ENCODE measurements at places on chromosomes 1 and 21.

- DNase-seq = no peak
Observed at GRCh38 chr1:99852648-99853047, 2.5 kb downstream of the AGL start.

DNA sequence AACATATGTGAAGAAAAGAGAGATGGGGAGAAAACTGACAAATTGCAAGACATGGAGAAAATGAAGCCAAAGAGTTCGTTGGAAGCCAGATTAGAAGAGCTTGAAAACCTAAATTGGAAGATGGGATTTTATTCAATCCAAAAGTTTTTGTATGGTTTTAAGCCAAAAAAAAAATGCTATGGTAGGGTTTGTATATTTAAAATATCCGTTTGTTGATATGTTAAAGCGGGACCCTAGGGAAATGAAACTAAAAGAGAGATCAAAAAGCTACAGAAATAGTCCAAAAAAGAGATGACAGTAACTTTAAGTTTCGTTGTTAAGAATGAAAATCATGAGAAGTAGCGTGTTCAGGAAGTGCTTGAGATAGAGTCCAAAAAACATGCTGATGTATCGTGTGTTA lies 617.7 kb upstream of the ADGRL2 start:
- DNase-seq = peak; percentile 66

DNA sequence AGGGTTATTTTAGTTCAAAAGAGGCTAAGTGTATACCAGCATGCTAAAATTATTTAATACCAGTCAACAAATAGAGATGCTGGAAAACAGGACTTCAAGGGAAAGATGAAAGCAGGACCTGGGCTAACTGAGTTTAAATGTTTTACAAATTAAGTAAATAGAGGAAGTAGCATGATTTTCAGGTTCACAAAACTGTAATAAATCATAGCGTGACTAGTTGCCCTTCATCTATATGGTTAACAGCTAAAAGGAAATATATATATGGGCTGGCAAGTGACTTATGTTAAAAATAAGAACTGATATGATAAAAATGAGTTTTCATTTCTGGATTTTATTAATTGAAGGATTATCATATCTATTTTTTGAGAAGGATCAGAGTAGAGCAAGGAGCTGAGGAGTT lies 25.6 kb downstream of the DPYD start:
- DNase-seq = peak; percentile 15

DNA sequence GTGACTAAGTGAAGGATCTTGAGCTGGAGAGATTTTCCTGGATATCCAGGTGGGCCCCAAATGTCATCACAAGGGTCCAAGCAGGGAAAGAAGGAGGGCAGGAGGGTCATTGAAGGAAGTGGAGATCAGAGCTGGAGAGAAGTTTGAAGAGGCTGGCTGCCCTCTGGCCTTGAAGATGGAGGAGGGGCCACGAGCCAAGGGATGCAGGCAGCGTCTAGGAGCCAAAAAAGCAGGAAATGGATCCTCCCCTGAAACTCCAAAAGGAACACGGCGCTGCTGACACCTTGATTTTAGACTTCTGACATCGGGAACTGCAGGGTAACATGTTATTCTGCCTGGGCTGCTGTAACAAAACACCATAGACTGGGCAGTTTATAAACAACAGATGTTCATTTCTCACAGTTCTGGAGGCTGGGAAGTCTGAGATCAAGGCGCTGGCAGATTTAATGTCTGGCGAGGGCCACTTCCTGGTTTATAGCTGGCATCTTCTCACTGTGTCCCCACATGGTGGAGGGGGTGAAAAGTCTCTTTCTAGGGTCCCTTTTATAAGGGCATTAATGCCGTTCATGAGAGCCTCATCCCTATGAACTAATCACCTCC lies 28.8 kb upstream of the ZBTB21 start:
- DNase-seq = peak; percentile 9

GRCh38 chr1:156852418-156852874 lies 6.5 kb downstream of the INSRR start:
- no peak for DNase-seq

- DNase-seq = no peak
Observed at GRCh38 chr1:75461808-75462325, 149.0 kb downstream of the SLC44A5 start.

DNA sequence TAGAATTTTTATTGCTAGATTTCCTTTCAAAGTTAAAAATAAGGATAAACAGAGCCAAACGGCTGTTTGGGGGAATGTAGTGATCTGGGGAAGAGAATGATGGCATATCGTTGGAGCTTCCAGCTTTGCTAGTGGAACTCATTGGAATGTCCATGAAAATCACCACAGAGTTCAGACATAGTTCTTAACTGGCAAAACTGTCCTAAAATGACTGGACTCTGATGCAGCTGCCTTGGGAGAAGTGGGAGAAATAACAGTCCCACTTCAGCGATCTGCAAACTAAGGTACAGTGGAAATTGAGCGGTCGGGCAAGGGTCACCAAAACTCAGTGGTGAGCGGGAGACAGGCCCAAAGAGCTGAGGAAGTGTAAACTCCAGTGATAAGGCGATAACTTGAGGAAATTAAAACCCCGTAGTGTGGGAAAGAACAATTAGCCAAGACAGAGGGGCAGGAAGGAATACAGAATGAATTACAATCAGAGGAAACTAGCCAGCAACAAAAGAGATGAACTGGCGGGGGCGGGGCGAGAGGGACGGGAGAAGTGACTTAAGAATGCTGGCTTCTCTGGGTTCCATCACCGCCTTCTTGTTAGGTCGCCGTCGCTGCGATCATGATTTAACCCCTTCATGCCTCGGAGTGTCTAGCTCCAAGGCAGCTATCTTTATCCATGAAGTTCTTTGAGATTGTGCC lies 89.8 kb upstream of the ARHGAP29 start:
- DNase-seq = no peak

- no peak for DNase-seq
Observed at GRCh38 chr1:162187687-162188276, 118.3 kb downstream of the NOS1AP start.

- no peak for DNase-seq
Observed at GRCh38 chr1:34918386-34918976, 11.0 kb downstream of the DLGAP3 start.

- DNase-seq = no peak
Observed at GRCh38 chr1:77948841-77949424, 29.9 kb downstream of the FUBP1 start.

DNA sequence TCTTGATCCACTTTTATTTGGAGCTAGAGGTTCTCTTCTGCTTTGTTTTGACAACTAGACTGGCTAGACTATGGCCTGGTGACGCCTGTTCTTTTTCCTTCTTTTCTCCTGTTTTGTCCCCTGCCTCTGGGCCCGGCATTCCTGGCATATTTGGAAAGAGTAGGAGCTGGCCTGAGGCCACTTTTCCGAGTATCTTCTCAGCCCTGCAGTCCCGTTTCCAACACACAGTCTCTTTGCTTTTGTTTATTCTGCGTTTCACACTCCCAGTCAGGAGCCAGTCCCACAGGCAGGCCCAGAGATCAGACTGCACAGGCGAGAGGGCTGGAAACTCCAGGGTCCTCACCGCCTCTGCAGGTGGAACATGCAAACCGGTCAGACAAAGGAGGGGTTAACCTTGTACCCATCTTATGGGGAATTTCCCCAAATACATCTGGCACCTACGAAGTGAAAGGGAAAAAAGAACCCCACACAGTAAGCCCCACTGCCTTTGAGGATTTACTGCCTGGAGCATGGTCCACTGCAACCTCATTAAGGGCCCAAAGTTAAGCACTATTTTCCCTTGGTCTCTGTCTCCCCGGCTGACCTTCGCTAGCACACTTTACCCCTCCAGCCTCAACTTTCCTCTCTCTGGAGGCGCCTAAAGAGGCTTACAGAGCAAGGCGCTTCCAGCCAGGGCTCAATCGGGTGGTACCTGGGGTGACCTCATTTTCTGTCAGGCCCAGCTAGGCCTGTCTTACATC lies 141.1 kb downstream of the TOMM20 start:
- no peak for DNase-seq

GRCh38 chr1:110542725-110543124 lies 23.8 kb upstream of the KCNA10 start:
- DNase-seq = peak; percentile 40

GRCh38 chr1:43267818-43268425 lies 1.9 kb upstream of the TMEM125 start:
- no peak for DNase-seq

GRCh38 chr1:162856260-162856659 lies 4.7 kb downstream of the CCDC190 start:
- no peak for DNase-seq

DNA sequence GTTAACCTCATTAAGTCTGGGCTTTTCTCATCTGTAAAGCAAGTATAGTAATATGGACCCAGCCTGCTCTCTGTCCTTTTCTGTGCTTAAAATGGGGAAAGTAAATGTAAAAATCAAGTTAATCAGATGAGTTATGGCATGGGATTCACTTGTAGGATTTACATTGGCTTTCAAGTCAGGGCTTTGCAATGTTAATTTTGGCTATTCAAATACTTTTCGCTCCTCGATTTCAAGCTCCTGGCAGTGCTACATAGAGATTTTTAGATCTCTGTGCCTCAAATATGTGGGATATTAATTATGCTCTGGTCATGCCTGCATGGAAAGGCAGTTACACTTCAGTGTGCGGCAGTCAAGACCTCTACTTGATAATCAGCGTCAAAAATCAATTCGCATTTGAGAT lies 709.8 kb downstream of the LTN1 start:
- no peak for DNase-seq

DNA sequence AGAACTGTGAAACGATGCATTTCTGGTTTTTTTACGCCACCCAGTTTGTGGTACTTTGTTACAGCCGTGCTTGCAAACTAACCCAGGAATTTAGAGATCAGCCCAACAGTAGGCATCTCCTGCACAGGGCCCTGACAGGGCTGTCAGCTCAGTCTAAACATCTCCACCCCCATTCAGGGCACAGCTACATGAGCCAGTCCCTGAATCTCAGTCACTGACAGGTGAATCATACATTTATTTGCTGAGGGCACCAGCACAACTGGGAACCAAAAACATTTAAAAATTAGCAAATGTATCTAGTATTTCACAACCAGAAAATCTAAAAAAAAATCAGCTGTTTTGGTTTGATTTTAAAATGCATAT lies 30.7 kb downstream of the PRDX6 start:
- no peak for DNase-seq

- DNase-seq = no peak
Observed at GRCh38 chr1:168163670-168164069, 15.1 kb upstream of the TIPRL start.

GRCh38 chr1:67060811-67061218 lies 6.9 kb upstream of the SLC35D1 start:
- peak; percentile 89 for DNase-seq

- DNase-seq = no peak
Observed at GRCh38 chr21:41422546-41423304, 3.3 kb upstream of the MX1 start.

DNA sequence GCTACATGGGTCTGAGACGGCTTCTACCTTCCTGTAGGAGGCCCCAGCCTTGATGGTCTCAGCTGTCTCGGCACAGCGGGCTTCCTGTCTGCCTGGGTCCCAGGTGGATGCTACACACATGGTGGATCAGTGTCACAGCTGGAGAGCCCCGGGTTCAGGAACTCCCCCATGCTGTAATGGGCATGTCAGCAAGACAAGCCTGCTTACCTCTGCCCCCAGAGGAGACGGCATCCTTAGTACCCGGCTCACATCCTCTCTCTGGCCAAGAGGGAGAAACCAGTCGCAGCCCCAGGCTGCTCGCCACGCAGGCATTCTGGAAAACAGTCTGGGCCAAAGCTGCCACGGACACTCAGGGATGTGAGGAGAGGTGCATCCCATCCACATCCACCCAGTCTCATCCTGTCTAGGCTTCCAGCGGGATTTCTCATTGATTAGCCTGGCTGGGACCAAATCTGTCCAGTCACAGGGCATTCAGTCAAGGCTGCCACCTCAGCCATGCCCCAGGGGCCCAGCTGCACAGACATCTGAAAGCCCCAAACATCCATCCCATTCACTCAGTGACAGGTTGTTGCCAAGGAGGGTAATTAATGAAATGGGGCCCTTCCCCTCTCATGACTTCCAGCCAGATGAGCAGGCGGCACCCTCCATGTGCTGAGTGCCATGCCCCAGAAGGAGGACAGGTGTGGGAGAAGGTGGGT lies 10.5 kb downstream of the SNAP47 start:
- DNase-seq = no peak

- no peak for DNase-seq
Observed at GRCh38 chr1:108892356-108893140, 15.8 kb downstream of the GPSM2 start.

GRCh38 chr1:55338448-55338820 lies 123.3 kb upstream of the USP24 start:
- no peak for DNase-seq

- DNase-seq = no peak
Observed at GRCh38 chr1:175922254-175922881, 179.0 kb upstream of the TNR start.

GRCh38 chr1:225435487-225435886 lies 7.6 kb upstream of the LBR start:
- DNase-seq = no peak

GRCh38 chr1:1332774-1333480 lies 1.8 kb downstream of the TAS1R3 start:
- DNase-seq = no peak

GRCh38 chr1:188140958-188141357 lies 1312.2 kb downstream of the PLA2G4A start:
- no peak for DNase-seq

DNA sequence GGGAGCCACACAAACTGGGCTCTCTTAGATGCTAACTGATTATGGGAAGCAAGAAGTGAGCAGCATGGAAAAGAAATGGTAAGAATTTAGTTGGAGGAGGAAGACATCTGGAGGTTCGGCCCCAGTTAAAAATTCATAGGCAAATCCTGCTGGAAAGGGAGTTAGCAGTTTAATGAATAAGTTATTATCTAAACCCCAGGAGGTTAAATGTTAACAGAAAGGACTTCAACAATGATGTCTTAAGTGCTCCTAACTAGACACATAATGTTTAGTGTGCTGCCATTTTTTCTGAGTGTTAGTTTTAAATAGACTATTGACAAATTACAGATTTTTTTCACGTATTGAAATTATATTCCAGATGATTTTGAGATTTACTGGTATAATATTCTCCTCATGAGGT lies 1265.3 kb upstream of the ADGRL2 start:
- no peak for DNase-seq

- no peak for DNase-seq
Observed at GRCh38 chr1:183368213-183369108, 49.7 kb downstream of the NMNAT2 start.

- peak; percentile 57 for DNase-seq
Observed at GRCh38 chr1:3676581-3677470, 24.5 kb downstream of the TP73 start.

- no peak for DNase-seq
Observed at GRCh38 chr1:221998781-221999180, 256.9 kb upstream of the DUSP10 start.

GRCh38 chr1:238306411-238306810 lies 415.7 kb upstream of the ZP4 start:
- DNase-seq = no peak

- no peak for DNase-seq
Observed at GRCh38 chr1:169126335-169126734, 19.8 kb downstream of the ATP1B1 start.

- DNase-seq = no peak
Observed at GRCh38 chr1:30444401-30444800, 279.0 kb downstream of the MATN1 start.

DNA sequence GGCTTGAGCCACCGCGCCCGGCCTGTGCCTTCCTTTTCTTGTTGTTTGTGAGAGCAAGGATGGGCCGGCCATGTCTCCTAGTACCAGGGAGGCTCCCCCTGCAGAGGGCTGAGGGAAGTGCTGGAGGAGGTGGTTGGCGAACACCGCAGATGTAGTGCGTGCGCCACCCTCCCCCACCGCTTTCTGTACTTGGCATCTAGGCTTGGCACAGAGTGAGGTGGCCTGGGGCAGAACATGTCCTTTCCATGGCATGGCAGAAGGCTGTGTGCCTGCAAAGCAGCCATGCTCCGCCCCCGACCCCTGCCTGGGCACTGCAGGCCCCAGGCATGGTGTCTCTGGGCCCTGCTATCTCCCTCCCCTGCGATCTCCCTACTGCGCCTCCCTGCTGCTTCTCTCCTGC lies 30.7 kb downstream of the ALPL start:
- peak; percentile 7 for DNase-seq

Data from MV-4-11 (cell line).